ENCODE measurements at places on chromosomes 5 and 9. TPM values are rescaled to one million over a fixed set of nuclear protein-coding genes. Genes with fewer than 3 reads are reported as not detected.

The SPINK1 gene
- total RNA-seq, result not detected

The ADAMTS16 gene
- total RNA-seq, result not detected

The LECT2 gene
- total RNA-seq, result not detected

The TICAM2 gene
- total RNA-seq, result 0.56 TPM

The SMIM15 gene
- 26.6 TPM for total RNA-seq

The ARHGEF37 gene
- total RNA-seq, result 14.7 TPM

The OMD gene
- total RNA-seq, result not detected

The GMCL2 gene
- not detected for total RNA-seq

The CXCL14 gene
- total RNA-seq, result 8.5 TPM

The OR2S2 gene
- total RNA-seq, result not detected

The C1QTNF2 gene
- not detected for total RNA-seq

The ARSK gene
- total RNA-seq, result 6.9 TPM

The MLANA gene
- not detected for total RNA-seq

The PCDHGA4 gene
- 0.23 TPM for total RNA-seq

The TPRN gene
- total RNA-seq, result 12.5 TPM

The SAXO1 gene
- total RNA-seq, result not detected

The GDF9 gene
- 0.14 TPM for total RNA-seq

The GCNT4 gene
- 3.1 TPM for total RNA-seq

The ACTBL2 gene
- total RNA-seq, result 0.35 TPM

The HACD4 gene
- total RNA-seq, result 2.3 TPM

The BNC2 gene
- total RNA-seq, result 0.74 TPM

The DDX4 gene
- total RNA-seq, result not detected

The OR1Q1 gene
- total RNA-seq, result not detected

The DPP7 gene
- 52.4 TPM for total RNA-seq

The NR5A1 gene
- total RNA-seq, result not detected

The GADD45G gene
- 0.28 TPM for total RNA-seq

The CATSPER3 gene
- total RNA-seq, result not detected

The EMB gene
- total RNA-seq, result 28.4 TPM

The CCNO gene
- 1.8 TPM for total RNA-seq

The ACSL6 gene
- total RNA-seq, result not detected

The RGS7BP gene
- total RNA-seq, result not detected

The SLC34A1 gene
- total RNA-seq, result not detected

The KIAA1191 gene
- total RNA-seq, result 86.1 TPM

The CETN3 gene
- 15.7 TPM for total RNA-seq

The FSD1L gene
- total RNA-seq, result 0.51 TPM

The ARSI gene
- 3.3 TPM for total RNA-seq

The PPP6C gene
- 20.1 TPM for total RNA-seq

The HTR1A gene
- not detected for total RNA-seq

The ACTL7B gene
- not detected for total RNA-seq

The LCN12 gene
- total RNA-seq, result not detected

The SUSD1 gene
- 3.1 TPM for total RNA-seq

The COL23A1 gene
- total RNA-seq, result 0.35 TPM

The EGR1 gene
- 31.9 TPM for total RNA-seq

The ENC1 gene
- total RNA-seq, result 27.2 TPM

The SLC6A18 gene
- total RNA-seq, result not detected

The TMEM167A gene
- 46.9 TPM for total RNA-seq

The SCGB3A2 gene
- not detected for total RNA-seq
